ENCODE measurements at places on chromosomes 5 and 9.

GRCh38 chr9:72290311-72290710, 74.7 kb downstream of the ZFAND5 start:
- no peak for DNase-seq

DNA sequence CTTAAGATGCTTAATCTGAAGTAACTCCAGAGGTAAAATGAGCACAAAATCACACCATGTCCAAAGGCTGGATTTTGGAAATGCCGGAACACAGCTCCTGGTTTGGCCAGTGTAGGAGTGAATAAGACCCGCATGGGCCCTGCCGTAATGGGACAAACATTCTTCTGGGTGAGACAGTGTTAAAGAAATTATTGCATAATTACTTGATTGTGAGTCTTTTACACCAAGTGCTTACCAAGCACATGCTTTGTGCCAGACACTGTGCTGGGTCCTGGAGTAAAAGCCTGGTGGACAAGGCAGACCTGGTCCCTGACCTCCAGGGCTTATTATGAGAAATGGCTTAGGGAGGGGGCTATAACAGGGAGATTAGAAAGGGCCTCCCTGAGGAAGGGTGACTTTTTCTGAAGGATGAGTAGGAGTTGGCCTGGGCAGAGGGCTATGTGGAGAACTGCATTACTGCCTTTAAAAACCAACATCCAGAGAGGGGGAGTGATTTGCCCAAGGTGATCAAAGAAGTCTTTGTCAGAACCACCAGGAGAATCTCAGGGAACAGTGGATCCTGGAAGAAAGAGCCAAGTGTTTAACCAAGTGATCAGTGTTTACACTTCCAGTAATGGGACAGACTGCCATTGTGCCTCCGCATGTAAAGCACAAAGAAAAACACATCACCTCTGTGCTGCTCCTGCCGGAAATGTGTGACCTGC, 3.5 kb downstream of the PDE6A start:
- no peak for DNase-seq

DNA sequence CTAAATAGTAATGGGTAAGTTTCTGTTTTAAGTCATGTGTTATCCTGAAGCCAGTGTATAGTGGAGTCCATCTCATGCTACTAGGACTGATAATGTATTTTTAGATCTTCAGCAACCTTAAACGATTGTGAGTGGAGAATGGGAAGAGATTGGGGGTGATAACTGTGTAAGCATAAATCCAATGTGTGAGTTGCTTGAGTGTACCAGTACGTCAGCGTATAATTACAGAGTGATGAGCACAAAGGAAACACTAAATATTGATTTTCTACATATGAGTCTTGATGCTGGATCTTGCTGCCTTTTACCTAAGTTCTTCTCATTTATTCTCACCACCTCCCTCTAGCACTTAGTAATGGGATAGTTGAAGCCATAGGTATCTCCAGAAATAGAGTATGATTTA, 16.3 kb upstream of the IZUMO3 start:
- DNase-seq: no peak

DNA sequence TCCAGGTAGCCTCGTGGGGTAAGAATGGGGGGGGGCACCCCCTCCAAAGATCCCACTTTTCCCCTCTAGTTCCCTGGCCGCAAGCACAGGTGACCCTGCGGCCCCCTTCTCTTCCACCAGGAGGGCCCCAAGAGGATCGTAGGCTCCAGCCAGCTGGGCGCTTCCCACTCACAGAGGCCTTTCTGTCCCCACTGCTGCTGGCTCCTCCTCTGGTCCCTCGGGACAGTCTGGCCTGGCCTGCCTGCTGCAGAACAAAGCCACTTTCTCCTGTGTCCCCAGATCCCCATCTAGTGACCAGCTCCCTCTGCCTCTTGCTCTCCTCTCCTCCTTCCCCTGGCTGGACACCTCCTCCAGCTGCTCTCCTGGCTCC, 534 bp upstream of the SAPCD2 start:
- no peak for DNase-seq

- peak; percentile 4 for DNase-seq
Measured at GRCh38 chr5:1831257-1831656, 30.1 kb downstream of the NDUFS6 start.

DNA sequence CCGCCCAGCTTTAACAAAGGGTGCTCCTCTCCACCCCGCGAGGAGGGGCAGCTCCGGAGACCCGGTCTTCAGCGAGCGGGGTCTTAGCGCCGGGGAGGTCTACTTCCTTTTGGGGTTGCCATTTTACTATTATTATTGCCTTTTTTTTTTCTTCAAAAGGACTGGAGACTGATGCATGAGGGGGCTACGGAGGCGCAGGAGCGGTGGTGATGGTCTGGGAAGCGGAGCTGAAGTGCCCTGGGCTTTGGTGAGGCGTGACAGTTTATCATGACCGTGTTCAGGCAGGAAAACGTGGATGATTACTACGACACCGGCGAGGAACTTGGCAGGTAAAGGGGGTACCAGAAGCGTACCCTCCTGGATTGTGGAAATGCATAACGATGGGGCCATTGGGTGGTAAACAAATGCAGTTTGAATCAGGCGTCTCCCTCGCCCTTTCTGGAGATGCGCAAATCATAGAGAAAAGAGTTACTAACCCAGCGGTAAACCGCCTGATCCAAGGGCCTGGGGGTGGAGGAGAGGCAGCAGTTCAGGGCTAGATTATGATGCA, 1.2 kb downstream of the DAPK1 start:
- DNase-seq: no peak

DNA sequence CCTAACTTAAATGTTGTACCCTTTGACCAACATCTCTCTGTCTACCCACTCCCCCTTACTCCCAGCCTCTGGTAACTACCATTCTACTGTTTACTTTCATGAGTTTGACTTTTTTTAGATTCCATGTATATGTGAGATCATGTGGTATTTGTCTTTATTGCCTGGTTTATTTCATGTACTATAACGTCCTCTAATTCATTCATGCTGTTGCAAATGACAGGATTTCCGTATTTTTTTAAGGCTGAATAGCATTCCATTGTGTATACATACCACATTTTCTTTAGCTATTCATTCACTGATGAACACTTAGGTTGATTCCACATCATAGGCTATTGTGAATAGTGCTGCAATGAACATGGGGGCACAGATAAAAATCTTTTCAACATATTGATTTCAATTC, 11.8 kb upstream of the NDUFB6 start:
- DNase-seq: no peak

GRCh38 chr5:82332886-82333615, 54.9 kb upstream of the RPS23 start:
- no peak for DNase-seq

DNA sequence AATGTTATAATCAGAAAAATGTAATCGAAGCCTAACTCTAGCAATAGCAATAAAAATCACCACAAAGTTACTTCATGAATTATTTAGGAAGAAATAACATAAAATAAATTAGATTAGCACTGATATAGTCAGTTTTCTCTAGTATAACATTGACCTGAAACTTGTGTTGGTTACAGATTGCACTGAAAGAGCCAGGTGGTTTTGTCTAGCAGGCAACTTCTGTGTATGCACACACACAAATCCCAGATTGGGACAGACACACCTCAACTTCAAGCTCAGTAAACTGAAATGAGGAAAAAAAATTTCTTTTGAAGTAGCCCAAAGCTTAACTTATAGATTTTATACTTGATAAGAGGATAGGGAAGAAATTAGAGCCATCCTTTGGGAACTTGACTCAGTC, 129.3 kb downstream of the EFNA5 start:
- no peak for DNase-seq

- DNase-seq: no peak
Measured at GRCh38 chr9:126953041-126953809, 38.6 kb downstream of the RALGPS1 start.

DNA sequence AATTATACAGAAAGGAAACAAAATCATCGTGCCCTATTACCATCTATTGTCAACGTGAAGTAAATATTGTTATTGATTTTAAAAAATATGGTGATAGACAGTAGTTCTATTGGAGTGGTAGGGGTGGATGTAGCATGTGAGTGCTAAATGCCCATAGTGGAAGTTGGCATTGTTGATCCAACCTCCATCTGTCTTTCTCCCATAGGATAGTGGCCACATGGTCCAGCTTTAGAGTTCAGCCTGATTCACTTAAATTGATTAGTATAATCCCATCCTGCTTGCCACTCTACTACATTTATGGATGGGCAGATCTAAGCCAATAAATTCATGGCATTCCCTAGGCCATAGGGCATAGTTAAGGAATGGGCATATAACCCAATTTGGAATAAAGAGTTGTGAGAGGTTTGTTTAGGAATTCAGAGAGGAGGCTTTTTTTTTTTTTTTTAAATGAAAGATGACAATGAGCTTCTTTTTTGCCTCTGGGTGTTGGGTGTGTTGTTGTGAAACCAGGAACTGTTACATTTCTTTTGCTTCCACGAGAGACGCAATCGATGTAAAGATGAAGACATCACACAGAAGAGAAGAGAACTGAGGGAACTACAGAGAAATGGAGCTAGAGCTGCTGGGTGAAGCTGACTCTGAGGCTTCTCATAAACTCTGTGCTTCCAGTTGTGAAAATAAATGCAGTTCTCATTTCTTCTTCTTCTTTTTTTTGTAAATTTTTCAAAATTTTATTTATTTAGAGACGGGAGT, 12.5 kb upstream of the CHD1 start:
- DNase-seq: no peak

- DNase-seq: no peak
Measured at GRCh38 chr5:15577132-15577531, 77.2 kb downstream of the FBXL7 start.

GRCh38 chr5:127725673-127726072, 22.5 kb downstream of the CCDC192 start:
- no peak for DNase-seq

DNA sequence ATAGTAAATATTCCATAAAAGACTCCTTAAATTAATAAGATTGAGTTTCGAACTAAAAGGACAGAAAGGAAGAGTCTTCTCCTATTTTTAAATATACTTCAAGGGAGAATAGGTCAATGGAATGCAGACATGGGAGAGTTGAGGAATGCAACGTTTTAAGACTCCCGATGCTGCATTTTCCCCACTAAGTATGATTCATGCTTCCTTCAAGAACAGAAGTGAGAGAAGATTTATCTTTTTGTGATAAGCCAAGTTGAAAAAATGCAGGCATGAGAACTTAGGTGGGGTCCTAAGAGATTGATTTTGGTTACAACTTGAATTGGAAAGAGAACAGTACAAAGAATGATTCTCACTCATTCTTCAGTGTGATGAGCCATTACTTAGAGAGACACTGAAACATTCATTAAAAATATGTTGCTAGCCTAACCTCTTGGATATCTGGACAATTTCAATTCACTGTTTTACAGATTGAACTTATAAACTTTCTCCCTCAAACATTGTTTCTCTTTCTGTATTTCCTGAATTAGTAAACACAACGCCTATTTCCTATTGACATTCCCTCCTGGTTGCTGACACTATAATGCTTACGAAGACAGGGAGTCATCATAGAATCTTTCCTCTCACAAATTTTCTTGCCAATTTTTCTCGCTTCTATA, 1666.1 kb upstream of the WWC1 start:
- no peak for DNase-seq

DNA sequence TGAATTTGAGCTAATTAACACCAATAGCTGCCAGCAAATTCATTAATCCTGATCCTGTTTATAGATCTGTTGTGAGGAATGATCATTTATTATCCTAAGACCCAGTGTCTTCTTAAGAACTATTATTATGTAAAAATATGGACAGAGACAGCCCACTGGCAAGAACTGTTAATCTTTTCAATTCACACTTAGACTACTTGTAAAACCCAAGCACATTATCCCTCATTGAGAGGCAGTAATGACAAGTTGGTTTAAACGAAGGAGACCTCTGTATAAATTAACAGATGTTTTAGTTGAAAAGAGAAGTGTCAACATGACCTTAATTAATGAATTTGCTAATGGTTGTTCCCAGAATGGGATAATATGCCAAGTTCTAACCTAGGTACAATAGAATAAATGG, 270.3 kb upstream of the IZUMO3 start:
- DNase-seq: no peak

- DNase-seq: no peak
Measured at GRCh38 chr5:113652161-113652560, 138.7 kb downstream of the YTHDC2 start.

GRCh38 chr9:93809204-93809940, 145.8 kb downstream of the BARX1 start:
- peak; percentile 50 for DNase-seq

GRCh38 chr5:89444088-89444487, 561.1 kb upstream of the MEF2C start:
- DNase-seq: no peak

DNA sequence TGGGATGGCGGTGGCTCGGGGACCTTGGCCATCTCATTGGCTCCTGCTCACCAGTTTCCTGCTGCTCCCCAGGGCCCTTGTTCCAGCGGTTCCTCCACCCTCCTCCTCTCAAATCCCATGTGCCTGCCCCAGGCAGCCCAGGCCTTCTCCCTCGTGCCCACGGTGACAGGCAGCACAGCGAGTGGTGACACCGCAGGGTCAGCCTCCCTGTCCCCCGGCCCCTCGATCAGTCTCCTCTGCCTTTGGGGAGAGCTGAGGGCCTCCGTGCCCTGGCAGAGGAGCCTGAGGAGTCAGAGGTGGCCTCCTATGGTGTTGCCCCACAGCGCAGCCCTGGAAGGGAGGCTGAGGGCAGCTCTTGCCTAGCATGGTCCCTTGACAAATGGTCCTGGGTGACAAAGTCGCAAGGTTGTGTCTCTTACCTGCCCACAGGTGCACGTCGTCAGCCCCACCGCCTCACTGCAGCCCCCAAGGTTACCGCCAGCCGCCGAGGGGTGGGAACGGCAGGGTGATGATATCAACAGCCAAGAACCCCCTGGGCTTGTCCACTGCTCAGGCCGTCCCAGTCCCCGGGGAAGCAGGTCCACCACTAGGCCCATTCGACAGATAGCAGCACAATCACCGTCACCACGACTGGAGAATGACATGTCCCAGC, 49.8 kb downstream of the NEK6 start:
- no peak for DNase-seq

GRCh38 chr5:125559296-125559695, 812.9 kb upstream of the ZNF608 start:
- DNase-seq: no peak

GRCh38 chr9:133532937-133533668, 1.4 kb upstream of the ADAMTSL2 start:
- DNase-seq: peak; percentile 82

DNA sequence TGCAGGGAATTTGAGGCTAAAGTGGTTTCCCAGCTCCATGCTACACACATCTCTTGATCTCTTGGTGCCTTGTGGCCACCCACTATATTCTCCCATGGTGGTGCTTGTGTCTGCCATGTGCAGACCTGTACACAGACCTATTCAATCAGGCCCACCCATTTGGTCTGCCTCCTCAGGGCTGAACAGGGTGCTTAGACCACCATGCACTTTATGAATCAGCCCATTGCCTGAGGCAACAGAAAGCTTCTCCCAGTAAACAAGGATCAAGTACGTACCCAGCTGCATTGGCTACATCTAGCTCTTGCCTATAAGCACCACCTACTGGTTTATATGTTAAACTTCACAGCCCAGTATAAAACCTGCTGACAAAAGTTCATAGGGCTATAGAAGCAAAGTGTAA, 664.3 kb upstream of the EDIL3 start:
- no peak for DNase-seq

GRCh38 chr5:169954786-169955185, 25.5 kb downstream of the INSYN2B start:
- no peak for DNase-seq

Data from activated effector memory CD4-positive, alpha-beta T cell treated with anti-CD3 and anti-CD28 coated beads, Interleukin-2, amount 50 U/mL, for 16 hours (primary cell).